ENCODE measurements at places on chromosomes 2 and 18.

DNA sequence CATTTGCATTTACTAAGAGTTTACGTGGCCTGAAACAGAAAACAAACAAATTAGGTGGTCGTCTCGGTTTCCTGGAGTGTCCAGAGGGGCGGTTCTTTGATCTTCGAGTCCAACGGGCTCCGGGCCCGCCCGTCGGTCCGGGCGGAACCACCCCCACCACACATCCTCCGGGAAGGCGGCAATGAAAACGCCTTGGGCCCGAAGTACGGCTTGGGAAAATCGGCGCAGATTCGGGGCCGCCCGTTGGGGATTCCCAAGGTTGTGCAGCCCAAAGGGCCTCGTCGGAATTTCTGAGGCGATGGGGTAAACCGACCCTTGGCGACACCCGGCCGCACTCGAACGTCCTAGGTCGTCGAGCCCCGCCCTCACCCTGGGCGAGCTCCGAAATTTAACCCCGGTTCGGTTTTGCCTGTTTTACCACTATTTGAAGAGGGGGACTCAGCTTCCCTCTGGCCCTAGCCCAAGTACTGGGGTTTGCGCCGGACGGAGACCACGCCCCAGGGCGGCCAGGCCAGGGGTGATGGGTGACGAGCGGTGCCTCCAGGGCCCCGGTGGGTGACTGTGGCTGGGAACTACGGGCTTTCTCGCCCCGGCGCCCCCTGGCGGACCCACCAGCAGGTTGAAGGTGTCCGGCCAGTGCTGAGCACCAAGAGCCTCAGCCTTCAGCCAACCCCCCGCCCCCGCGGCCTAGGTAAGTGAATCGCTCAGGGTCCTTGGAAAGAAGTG is 1.9 kb upstream of the CFAP53 start:
- no peak for DNase-seq

- no peak for DNase-seq
Measured at GRCh38 chr2:76323381-76323780, 612.7 kb upstream of the GCFC2 start.

GRCh38 chr2:171247741-171248662 is 87.3 kb upstream of the TLK1 start:
- DNase-seq: no peak

GRCh38 chr2:204737296-204737695 is 192.0 kb downstream of the PARD3B start:
- DNase-seq: no peak

DNA sequence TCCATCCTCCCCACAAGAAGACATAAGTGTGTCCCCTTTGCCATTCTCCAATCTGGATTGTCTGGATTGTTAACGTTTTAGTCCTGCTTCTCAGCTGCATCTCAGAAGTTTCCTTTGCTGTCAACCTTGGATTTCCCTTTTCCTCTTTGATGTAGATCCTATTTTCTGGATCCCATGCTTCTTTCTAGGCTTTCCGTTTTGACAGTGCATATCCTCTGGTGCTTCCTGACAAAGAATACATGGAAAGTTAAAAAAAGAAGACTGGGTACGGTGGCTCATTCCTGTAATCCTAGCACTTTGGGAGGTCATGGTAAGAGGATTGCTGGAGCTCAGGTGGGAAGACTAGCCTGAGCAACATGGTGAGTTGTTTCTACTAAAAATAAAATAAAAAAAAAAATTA is 26.8 kb downstream of the ABI2 start:
- no peak for DNase-seq

GRCh38 chr2:20446255-20446916 is 488 bp upstream of the RHOB start:
- no peak for DNase-seq

DNA sequence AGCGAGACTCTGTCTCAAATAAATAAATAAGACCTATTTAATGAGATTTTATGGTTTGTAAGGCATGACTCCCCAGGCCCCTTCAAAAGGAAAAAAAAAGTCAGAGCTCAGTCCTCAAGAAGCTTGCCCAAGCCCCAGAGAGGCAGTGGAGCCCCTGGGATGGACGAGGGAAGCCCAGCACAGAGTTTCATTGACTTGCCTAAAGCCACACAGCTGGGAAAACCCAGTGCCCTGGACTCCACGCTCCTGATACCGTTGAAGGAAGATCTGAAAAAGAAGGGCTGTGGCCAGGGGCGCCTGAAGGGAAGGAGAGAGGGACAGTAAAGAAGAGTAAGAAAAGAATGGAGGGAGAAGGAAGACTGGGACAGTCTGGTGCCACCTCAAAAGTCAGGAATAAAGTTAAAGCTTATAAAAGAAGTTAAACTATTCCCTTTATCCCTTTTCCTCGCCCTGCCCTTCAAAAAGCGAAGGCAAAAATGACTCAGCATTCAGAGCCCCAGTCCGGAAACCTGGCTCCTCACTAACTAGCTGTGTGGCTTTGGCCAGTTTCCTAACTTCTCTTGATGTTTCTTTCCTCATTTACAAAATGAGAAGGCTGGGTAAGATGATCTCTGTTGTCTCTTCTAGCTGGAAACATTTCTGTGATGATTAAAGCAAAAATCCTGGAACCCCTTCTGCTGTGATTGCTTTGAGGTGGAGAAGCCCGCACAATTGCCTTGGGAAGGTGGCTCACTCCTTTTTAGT is 46.7 kb downstream of the LYPD1 start:
- DNase-seq: no peak

- DNase-seq: no peak
Measured at GRCh38 chr2:109700680-109701274, 86.6 kb downstream of the SOWAHC start.

- DNase-seq: no peak
Measured at GRCh38 chr18:62420513-62421209, 95.6 kb downstream of the TNFRSF11A start.

DNA sequence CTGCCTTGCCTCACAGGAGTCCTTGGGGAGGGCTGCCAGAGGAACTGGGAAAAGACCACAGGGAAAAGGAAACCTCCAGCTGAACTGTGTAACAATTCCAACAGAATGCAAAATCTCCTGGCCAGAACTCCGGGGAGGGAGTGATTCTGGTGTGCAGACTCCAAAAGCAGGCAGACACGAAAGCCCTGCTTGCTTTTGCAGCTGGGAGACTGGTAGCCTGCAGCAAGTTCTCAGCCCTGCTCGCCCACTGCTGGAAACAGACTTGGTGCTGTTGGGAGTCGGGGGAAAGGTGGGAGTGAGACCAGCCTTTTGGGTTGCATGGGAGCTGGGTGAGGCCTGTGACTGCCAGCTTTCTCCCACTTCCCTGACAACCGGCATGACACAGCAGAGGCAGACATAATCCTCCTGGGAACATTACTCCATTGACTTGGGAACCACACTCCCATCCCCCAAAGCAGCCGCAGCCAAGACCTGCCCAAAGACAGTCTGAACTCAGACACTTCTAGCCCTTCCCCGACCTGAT is 26.0 kb upstream of the NMI start:
- DNase-seq: peak; percentile 45

GRCh38 chr2:180678625-180678972 is 301.8 kb upstream of the UBE2E3 start:
- DNase-seq: no peak

DNA sequence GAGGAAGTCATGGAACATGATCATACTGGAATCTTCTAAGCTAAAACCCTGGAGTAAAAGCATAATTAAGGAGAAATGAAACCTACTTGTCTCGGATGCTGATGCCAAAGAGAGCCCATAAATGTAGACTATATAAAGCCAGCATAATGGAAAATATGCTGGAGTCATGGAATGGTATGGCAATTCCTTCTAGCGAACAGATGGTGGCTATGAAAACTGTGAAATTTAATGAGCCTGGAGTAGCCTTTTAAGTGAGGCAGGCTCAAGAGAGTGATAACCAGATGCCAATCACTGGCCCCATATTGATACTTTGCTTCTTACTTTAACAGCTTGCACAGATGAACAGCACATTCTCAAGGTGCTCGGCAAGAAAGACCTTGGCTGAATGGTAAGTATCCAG is 206.3 kb downstream of the PID1 start:
- DNase-seq: no peak

GRCh38 chr2:139836769-139837168 is 1056.6 kb upstream of the NXPH2 start:
- no peak for DNase-seq

- DNase-seq: no peak
Measured at GRCh38 chr2:149158957-149159356, 120.5 kb downstream of the LYPD6B start.

- peak; percentile 22 for DNase-seq
Measured at GRCh38 chr2:219041252-219041651, at the start of gene CFAP65. Gene CFAP65, minus strand, starts transcription at chr2:219041516. Its CDS starts 2,468 bp downstream, at chr2:219039048.

DNA sequence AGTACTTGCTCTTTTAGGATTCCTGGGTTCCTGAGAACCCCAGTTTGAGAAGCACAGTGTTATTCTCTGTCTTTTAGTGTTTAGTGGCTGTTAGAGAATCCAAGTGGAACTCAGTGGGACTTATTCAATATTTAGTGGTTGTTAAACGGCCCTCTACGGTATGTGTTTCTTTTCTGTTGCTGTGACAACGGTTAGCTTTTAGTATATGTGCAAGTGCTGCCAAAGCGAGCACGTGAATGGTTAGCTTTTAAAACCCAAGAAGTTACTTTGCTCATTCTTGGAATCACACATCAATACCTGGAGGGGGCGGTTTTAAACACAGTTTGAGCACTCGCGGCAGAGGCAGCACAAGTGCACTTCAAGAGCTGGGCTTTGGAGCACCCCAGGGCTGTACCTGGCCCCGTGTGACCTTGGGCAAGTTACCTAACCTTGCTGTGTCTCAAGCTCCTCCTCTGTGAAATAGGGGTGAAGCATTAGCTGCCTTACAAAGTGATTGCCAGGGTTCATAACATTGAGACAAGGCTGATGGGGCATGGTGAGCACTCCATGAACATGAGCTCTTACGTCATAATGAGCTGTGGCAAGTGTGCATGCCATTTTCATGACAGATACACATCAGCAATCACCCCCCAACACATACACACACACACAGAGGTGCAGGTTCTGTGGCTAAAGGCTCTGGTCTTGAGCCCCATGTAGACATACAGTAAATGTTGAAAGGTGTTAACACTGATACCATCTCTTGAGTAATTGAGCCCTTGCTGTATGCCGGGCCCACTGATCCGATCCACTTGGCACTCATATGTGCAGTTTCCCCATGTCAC is 234.1 kb downstream of the ALPK2 start:
- DNase-seq: no peak

GRCh38 chr18:59428018-59428417 is 69.0 kb upstream of the LMAN1 start:
- DNase-seq: no peak

DNA sequence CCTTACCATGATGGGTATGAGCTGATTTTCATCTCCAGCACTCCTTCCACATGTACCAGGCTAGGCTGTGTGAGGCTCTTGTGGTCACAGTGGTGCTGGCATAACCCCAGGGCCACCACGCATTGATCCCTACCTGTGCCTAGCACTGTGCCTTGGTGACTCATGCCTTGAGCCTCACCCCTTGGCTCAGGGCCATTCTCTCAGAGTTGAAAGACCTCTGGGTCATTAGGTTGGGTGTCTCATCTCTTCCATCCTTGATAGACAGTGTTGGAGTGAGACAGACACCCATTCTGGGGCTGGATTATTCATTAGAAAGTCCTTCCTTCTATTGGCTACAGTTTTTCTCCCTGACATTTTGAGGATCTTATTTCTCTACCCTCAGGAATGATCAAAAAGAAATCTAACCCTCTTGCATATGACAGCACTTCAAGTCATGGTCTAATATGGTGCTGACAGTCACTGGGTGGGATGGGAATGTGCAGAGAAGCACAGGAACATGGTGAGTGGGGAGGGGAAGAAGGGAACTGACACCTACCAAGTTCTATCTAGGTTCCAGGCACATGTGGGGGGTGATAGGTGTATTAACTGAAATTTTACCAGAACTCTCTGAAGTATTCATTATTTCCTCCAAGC is 41.3 kb downstream of the DYSF start:
- DNase-seq: no peak

DNA sequence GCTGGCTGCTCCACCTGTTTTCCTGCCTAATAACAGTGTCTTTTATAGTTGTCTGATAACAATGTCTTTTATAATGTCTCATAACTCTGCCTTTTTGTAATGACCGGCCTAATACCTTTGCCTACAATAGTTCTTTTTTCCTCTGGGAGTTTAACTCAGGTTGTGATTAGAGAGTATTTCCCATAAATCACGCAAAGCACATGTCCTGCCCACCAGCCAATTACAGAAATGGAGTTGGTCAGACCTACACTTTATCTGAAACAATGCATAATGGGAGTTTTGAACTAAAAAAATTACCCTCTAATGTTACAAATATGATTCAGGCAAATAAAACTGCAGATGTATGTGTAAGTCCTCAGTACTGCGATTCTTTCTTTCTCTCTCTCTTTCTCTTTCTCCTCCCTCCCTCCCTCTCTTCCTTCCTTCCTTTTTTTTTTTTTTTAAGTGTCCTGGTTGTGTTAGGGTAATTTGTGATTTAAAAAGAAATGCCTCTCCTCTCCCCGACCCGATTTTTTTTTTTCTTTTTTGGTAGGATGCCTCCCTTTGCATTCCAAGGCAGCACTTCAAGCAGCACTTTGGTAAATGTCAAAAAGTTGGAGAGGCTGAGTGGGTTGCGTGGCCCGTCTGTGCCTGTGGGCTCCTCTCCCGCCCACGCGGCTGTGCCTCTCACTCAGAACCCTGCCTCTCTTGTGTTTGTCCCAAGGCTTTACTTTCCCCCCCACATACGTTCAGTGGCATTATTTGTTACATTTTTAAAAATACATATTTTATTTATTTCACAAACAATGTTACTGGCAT is 147.3 kb downstream of the AGAP1 start:
- no peak for DNase-seq

DNA sequence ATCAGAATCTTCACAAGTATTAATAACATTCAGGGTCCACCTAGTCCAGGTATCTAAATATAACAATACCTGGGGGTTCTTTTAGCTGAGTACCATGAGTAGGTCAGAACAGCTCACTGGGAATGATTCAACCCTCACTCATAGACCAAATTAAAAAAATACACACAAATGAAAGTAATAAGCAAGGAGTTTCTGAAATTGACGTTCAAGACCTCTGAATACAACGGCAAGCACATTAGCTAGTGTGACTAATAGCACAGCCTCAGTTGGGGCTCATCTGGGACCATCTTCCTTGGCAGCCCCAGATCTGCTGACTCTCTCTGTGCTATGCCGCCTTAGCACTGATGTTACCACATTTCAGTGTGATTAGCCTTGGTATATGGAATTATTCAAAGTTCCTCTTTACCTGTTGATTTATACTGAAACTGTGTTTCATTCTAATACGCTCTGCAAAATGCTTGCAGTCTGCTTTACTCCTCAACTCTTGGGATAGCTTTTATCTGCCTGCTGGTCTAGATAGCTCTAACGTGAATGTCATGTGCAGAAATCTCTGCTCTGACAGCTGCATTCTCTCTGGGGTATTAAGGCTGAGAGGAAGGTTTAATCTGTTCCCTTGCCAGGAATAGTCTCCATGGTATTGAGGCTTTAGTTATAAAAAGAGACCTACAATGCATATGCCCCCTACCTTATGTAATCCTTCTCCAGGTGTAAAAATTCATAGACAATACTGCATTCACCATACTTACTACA is 153.3 kb downstream of the METTL4 start:
- DNase-seq: peak; percentile 13

DNA sequence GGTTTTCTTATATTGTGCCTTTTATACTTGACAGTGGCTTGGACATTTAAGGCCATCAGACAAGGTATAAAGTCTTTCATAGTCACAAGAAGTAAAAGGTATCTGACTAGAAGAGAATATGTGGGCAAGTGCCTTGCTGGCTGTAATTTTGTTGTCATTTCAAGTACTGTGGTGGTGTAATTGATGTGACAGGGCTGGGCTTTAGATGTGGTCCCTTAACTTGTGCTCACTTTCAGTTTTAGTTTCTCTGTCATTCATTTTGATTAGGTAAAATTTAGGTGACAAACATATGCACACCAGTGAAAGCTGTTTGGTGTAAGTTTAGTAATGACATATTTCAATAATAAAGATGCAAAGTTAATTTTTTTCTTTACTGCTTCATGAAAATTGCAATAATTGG is 31.2 kb upstream of the TBR1 start:
- DNase-seq: no peak

All from NCI-H2171 (cell line).